ENCODE measurements at places on chromosomes 11 and 22. TPM values are rescaled to one million over a fixed set of nuclear protein-coding genes. Genes with fewer than 3 reads are reported as not detected.

DNA sequence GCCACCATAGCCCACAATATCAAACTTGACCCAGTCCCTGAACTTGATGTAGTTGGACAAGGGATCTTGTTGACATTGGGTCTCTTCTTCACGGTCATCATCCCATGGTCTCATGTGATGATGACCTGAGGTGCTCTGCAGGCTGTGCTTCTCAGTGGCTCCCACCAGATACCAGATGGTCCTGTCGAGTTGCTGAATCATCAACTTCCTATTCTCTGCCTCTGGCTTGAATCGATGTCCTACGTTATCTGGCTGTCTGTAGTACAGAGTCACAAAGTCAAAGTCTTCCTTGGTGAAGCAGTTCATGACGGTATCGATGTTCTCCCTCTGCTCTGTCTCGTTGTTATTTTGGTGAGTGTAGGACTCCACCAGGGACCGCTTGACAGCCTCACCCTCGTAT, 145.7 kb upstream of the ALDH3B2 start:
- H3K4me1 ChIP-seq = no peaks in the 10 kb centered on the region
- no peak overlapping the region for H3K4me3 ChIP-seq
- H3K36me3 ChIP-seq = no peaks in the 10 kb centered on the region
- H3K27me3 ChIP-seq = no peaks in the 10 kb centered on the region
- no peak overlapping the region for H3K27ac ChIP-seq

DNA sequence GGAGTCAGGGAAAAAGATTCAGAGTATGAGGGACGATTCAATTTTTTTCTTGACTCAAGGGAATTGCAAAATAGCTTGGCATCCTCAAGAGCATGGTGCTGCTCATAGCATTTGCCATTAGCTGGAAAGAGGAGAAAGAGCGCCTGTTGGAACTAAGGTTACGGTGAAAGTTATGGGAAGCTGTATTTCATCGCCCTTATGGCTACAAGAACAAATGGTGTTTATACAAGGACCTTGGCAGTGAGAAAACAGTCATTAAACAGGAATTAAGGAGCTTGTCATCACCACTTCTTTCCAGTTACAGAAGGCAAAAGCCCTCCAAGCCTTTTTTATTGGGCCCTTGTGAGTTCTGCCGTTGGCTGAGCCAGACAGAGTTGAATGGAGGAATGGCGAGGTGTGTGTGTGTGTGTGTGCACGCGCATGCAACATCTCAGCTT, 74.2 kb downstream of the ALX4 start:
- H3K27ac ChIP-seq = no peak overlapping the region
- DNase-seq = no peak
- peaks cover 22% of the 10 kb centered on the region for H3K36me3 ChIP-seq

The IGSF22 gene
- total RNA-seq = 0.39 TPM

DNA sequence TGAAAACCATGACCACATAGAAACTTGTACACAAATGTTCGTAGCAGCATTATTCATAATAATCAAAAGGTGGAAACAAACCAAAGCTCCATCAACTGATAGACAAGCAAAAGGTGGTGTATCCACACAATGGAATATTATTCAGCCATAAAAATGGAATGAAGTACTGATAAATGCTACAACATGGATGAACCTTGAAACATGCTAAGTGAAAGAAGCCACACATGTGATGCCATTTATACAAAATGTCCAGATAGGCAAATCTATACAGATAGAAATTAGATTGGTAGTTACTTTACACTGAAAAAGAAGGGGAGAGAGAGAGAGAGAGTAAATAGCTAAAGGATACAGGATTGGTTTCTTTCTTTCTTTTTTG, 27.7 kb downstream of the MAPK1 start:
- H3K27ac ChIP-seq = no peak overlapping the region
- no peak for DNase-seq
- no peaks in the 10 kb centered on the region for H3K27me3 ChIP-seq
- no peak overlapping the region for H3K4me3 ChIP-seq
- no peaks in the 10 kb centered on the region for H3K4me1 ChIP-seq

DNA sequence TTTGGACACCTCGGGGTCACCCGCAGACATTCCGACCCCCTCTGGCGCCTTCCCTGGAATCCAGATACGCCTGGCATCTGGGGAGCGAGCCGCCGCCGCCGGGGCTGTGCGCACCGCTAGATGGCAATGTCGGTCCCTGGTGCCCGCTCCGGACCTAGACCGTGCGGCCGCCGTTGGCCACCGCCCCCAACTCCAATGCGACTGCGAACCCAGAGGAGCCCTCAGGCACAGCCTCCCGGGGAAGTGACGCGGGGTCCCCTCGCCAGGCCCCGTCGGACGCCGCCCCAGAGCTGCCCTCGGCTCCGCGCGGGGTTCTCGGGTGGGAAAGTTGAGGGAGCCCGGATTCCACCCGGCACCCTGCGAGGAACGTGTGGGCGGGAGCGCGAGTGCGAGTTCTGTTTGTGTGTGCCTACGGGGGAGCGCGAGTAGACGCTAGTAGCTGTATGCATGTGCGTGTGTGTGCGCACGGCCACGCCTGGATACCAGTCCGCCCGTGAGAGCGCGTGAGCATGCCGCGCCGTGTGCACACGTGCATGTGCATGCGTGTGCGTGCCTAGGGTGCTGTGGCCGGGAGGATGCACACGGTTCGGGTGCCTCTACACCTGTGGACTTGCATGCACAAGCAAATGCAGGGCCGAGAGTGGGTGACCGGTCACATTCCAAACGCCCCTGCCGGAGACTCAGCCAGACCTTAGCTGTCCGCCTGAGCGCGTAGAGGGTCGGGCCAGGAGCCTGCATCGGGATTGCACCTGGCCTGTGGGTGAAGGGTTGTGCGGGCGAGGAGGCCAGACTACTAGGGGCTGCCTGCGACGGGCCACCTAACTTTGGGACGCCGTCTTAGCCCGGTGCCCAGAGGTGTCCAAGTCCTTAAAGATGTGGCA, 1.9 kb downstream of the CHRM4 start:
- peaks cover 49% of the 10 kb centered on the region for H3K4me1 ChIP-seq

DNA sequence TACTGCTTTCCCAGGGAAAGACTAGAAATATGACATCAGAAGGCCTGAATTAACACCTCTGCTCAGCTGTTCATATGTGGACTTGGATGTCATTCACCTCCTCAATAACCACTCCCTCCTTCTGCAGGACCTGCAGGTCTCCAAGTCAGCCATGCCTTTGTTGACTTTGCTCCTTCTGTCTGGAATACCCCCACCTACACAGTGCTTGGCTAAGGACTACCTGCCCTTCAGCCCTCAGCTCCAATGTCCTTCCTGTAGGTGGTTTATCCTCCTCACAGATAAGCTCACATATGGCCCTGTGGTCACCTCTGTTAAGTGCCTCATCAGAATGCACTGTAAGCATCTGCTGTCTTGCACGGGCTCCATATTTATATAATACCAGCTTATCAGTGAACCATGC, 26.4 kb upstream of the FAT3 start:
- H3K4me1 ChIP-seq = no peaks in the 10 kb centered on the region
- DNase-seq = no peak
- H3K27ac ChIP-seq = no peak overlapping the region
- no peak overlapping the region for H3K4me3 ChIP-seq

DNA sequence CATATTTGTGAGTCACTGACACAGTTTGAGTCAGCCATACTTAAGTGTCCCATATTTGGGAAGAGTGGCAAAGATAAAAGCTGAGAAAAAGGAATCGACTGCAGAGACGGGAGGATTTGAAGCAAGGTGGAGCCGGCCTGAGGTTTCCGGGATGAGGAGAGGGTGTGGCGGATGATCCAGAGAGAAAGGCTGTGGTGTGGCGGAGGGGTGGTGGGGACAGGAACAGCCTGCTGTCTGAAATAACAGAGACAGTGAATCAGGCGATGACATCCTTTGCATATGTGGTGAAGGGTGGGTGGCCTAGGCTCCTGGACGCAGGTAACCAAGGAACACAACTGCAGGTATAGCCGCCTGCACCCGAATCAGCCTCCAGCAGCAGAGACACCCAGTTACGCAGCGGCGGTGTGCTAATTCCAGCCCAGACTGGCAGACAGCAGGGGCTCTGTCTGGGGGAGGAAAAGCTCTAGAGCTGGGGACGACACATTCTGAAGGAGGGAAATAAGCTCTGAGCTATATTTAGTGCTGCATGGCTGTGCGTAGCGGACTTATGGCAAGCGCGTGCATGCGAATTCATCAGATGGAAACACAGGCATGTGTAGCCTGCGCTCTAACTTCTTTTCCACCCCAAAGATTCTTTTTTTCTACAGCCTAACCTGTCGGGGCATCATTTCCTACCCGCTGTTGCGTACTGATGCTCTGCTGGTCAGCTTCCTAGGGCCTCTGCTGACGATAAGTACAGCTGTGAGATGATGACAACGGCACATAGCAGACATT, 62.7 kb upstream of the BARX2 start:
- H3K27ac ChIP-seq = no peak overlapping the region
- no peak for DNase-seq
- H3K4me1 ChIP-seq = peaks cover 15% of the 10 kb centered on the region
- no peaks in the 10 kb centered on the region for H3K36me3 ChIP-seq
- H3K27me3 ChIP-seq = no peaks in the 10 kb centered on the region
- peak overlapping the region; percentile 38 for H3K4me3 ChIP-seq

The ZFP91 gene
- total RNA-seq = 52.4 TPM

Measured in right atrium auricular region (tissue), 2 donors.